CD4-positive, alpha-beta T cell treated with Interferon alpha-2 for 1 hour (primary cell): ENCODE measurements at places on chromosomes 11 and 22.

DNA sequence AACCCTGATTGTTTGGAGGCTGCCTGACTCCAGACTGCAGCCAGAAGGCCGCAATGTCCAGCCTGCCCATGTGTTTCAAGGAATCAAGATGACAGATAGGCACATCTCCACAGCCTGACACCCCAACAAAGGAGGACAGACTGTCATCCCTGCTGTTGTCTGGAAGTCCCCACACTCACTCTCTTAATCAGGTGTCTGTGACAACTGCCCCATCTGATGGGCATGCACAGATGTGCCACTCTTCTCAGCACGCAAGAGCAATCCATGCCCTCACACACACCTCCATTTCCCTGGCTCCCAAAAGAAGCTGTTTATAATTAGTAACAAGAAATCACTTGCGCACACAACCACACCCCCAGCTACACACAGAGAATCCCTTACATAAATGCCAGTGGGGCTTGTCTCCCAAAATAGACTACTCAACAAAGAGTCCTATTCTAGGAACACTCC, 117.6 kb downstream of the C11orf58 start:
- DNase-seq = no peak

DNA sequence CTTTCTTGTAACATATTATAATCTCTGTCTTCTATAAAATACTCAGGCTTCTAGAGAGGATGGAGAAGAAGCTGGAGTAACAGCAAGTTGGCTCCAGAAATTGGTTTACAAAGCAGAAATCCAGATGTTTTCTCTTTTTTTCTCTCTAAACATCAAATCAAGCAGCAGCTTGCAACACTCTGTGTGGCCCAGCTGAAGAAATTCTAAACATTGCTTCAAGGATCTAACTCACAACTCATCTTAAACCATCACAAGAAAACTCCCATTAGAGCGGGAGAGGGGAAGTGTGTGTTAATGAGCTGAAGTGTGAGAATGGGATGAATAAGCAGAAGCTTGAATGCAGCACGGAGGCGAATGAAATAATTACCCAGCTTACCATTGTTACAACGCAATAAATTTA, 146.5 kb downstream of the OPCML start:
- no peak for DNase-seq

DNA sequence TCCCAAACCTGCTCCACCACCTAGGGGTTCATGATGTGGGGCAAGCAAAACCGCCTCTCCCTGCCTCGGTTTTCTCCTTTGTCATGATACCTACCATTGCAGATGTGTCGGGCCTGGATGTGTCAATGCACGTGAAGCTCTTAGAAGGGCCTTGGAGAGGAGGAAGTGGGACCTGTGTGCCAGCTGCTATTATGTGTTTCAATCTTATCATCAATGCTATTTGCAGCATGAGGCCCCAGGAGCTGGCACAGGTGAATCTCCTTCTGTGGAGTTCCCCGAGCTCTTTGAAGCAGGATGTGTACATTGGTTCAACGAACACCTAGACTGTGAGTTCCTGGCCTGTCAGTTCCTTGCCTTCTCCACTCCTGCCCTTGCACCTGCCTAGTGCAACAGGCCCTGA, 331.6 kb downstream of the CTTN start:
- DNase-seq = no peak

DNA sequence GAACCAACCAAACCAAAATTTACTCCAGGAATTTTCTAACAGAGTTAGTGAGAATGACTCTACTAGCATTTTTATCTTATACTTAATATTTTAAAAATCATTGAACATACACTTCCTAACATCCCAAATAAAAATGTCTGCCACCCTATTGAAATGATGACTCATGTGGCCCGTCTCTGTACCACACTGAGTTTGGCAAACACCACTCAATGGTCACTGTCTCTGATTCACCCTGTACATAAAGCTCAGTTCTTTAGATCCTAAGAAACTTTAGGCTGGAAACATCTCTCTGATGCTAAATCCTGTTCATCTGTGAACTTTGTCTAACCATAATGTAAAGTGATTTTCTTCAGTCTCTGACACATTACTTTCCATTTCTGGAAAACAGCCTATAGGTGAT, 182.0 kb downstream of the CWF19L2 start:
- no peak for DNase-seq

- no peak for DNase-seq
These were observed 7.6 kb downstream of the ATXN10 start for GRCh38 chr22:45678961-45679912.

GRCh38 chr11:2517016-2517385, 72.2 kb downstream of the KCNQ1 start:
- DNase-seq = no peak

DNA sequence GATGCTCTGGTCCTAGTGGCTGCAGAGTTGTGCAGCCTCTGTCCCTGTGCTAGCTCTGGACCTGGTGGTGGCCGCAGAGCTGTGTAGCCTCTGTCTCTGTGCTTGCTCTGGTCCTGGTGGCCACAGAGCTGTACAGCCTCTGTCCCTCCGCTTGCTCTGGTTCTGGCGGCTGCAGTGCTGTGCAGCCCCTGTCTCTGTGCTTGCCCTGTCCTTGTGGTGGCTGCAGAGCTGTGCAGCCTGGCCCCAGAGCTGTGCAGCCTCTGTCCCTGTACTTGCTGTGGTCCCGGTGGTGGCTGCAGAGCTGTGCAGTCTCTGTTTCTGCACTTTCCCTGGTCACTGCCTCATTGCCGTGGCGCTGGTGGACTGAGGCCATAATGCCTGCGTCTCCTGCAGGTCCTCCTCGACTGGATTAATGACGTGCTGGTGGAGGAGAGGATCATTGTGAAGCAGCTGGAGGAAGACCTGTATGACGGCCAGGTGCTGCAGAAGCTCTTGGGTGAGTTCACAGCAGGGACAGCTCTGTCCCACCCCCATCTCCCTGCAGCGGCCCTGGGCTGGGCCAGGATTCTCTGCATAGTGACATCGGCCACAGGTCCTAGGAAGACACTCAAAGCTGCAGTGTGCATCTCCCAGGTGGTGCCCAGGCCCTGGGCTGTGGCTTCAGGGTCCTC, 61.9 kb upstream of the PARVG start:
- DNase-seq = no peak

DNA sequence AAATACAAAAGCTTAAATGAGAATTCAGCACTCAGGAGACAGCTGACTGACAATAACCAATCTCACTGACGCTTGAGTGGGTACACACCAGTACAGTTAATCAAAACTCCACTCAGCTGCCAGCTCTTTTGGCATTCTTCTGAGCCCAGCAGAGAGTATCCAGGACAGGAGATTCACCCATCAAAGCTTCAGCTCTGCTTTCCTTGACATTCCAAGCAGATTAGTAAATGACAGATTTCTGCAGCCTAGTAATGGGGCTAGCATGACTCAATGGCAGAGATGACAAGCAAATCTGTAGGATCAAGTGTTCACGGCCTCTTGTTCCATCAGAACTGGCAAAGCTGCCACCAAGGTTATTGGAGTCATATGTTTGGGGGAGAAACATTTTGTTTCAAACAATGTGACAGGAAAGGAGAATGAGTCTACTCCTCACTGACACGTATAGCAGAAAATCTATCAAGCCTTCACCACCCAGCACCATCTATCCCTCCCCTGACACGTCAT, 420.0 kb downstream of the DYNC2H1 start:
- DNase-seq = no peak

DNA sequence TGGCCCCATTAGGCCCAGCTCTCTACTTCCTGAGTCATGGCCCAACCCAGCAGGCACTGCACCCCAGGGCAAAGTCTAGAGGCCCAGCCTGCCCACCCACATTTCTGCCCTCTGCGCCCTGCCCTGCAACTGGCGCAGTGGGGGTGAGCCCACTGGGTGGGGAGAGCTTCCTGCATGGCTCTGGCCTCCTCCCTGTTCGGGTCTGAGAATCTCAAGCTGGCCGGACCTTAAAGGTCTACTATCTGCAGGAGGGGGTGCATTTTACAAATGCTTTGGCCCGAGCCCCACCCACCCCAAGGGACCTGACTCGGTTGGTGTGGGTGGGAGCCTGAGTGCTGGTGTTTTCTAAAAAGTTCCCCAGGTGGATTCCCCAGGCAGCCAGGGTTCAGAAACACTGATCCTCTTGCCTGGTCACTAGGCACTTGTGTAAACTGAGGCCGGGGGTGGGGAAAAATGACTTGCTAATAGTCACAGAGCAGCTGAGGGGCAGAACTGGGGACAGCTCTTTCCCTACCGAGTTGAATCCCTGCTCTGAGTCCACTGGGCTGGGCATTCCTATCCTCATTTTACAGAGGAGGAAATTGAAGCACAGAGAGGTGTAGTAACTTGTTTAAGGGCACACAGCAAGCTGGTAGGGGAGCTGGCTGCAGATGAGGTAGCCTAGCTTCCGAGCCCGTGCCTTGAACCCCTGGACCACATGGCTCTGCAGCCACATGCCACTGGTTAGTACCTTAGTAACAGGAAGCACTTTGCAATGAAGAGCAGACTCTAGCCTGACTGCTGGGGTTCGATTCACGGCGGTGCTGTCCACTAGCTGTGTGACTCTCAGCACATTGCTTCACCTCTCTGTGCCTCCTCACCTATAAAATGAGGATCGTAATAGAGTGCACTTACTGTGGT, 36.3 kb downstream of the CD82 start:
- DNase-seq = no peak

GRCh38 chr11:134944986-134945385, 532.9 kb upstream of the B3GAT1 start:
- DNase-seq = no peak

DNA sequence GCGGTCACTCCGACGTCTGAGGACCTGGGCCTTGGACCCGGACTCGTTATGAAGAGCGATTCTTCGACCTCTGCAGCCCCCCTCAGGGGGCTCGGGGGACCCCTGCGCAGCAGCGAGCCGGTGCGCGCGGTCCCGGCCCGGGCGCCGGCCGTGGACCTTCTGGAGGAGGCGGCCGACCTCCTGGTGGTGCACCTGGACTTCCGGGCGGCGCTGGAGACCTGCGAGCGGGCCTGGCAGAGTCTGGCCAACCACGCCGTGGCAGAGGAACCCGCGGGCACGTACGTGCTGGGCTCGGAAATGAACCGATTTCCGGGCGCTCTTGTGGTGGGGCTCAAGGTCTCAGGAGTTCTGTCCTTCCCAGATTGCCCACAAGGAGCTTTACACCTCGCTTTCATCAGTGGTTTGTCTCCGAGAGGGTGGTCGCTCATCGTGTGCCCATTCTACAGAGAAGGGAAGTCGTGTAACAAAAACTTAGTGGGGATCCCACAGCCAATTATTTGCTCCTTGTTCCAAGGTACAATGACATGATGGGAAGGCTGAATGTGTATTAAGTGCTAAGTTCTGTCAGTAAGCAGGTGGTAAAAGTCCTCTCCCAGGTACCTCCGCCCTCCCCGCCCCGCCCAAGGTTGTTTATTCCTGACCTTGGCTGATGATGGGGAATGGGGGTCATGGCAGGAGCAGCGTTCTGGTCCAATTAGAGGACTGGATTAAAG, 695 bp downstream of the PEX26 start:
- DNase-seq = peak; percentile 16

- DNase-seq = no peak
These were observed 252.5 kb downstream of the ST3GAL4 start for GRCh38 chr11:126607776-126608541.

DNA sequence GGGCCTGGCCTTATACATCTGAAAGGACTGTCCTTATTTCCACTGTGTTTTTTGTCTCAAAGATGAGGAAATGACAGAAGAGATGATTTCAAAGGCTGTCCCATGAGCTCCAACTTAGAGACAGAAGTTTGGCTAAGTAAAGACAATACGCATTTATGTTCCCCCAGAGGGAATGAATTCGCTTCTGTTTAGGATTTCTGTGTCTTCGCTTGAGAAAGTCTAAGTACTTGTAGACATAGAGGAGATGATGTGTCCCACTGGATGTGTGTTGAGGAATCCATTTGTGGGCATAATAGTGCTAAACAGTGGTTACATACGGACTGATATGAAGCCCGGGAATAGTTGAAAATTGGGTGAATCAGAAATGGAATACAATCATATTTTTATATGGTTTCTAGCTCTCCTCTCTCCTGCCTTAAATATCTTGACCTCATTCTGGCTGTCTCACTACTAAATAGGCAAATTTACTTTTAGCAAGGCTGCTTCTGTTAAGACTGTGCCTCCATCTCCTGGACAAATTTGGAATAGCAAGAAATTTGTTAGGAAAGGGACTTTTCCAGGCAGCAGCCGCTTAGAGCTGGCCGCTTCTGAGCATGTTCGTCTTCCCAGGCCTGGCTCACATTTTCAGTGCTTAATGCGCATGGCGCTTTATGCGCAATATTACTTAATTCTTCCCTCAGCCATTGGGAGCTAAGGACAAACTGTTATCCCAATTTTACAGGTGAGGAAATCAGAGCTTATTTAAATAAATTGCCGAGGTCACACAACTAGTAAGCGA, 1.9 kb upstream of the PEX26 start:
- DNase-seq = peak; percentile 45

- peak; percentile 8 for DNase-seq
These were observed 156.5 kb downstream of the RRAS2 start for GRCh38 chr11:14202251-14203196.

GRCh38 chr11:76327202-76327601, 53.7 kb downstream of the THAP12 start:
- DNase-seq = no peak

GRCh38 chr11:75399344-75400145, at the start of gene RPS3:
RPS3 (plus strand) TSS chr11:75399518; CDS start chr11:75399548, 30 bp downstream.
- peak; percentile 88 for DNase-seq

DNA sequence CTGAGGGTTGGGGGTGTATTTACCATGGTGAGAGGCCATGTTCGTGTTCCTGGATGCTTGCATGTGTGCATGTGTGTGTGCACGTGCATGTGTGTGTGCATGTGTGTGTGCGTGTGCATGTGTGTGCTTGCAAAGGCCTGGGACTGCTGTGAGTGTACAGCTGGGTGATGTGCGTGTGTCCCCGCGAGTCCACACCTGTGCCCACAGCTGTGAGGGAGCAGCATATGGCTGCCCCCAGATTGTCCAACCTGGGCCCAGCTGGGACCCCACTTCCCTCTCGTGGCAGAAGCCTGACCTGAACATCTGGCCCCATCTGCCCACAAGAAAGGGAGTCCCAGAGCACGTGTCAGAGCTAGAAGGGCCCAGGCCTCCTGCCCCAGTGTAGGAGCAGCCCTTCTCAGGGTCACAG, 8.4 kb upstream of the CD248 start:
- DNase-seq = no peak

GRCh38 chr11:44596525-44597276, 31.2 kb downstream of the CD82 start:
- peak; percentile 76 for DNase-seq

DNA sequence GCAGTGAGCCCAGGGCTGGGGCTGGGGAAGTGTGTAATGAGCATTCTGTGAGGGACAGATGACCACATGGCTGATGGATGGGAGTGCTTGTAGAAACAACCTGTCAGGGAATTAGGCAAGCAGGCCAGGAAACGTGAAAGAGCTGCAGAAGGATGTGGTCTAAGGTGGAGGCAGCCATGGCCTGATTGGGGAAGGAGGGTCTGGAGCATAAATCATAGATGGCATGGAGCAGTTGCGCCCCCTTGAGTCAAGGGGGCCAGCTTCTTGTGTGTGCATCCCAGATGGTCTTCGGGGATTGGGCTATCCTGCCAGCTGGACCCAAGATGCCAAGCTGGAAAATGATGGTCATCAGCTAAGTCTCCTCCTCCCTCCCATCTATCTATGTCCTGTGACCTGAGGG, 119.4 kb upstream of the CLPB start:
- peak; percentile 28 for DNase-seq

GRCh38 chr11:88206751-88207150, 31.5 kb upstream of the RAB38 start:
- no peak for DNase-seq

GRCh38 chr11:3035333-3035732, 21.9 kb downstream of the CARS1 start:
- DNase-seq = no peak
